ENCODE measurements at places on chromosomes 2 and 18. TPM values are rescaled to one million over a fixed set of nuclear protein-coding genes. Genes with fewer than 3 reads are reported as not detected.

IHH gene
- 0.02 TPM for polyA plus RNA-seq

- no peak for DNase-seq
Observed at GRCh38 chr2:118669654-118670053, 177.8 kb downstream of the EN1 start.

GRCh38 chr18:2618009-2618408, 37.5 kb upstream of the SMCHD1 start:
- no peak for DNase-seq

AKAIN1 gene
- not detected for polyA plus RNA-seq

GRCh38 chr2:218128781-218129457, 3.1 kb downstream of the CXCR2 start:
- no peak for DNase-seq
